Fibroblast of skin of left quadriceps (primary cell): ENCODE measurements at places on chromosomes 2 and 18.

DNA sequence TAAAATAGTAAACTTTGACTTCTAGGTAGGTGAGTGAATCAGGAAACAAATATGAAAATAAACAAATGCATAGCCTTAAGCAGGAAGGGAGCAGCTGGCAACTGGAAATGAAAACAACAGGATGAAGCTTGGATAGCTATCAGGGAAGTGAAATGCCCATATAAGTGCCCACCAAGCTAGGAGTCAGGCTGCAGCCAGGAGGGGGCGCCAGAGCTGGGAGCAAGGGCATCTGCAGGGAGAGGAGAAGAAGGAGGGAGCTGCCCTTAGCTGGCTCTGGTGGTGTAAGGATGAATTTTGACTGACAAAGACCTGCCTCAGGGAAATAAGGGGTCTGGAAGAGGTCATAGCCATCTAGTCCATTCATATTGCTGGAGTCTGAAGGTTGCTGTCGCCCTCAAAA, 298.3 kb downstream of the TDRD15 start:
- DNase-seq: no peak

DNA sequence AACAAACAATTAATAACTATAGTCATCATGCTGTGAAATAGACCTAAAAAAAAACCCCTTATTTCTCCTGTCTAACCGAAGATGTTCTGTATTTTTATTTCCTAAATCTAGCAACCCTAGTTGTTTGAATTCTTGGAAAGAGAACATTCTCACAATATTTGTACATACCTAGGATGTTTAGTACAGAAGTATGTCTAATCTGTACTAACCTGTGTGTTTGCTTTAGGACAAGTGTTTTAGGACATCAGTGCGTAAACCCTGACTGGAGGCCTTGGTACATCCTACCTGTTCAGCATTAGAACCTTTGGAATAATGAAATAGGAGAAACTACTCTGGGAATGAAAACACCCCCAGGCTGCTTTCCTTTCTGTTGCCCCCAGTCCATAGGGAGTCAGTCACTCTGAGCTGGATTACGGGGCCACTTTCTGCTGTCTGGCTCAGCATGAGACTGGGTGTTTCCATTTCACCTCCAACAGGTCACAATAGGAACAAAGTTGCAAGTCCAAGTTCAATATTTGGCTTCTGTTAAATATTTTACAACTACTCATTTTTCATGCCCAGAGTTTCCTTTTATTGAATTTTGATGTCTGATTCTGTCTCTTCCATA, 114.7 kb downstream of the MTX2 start:
- no peak for DNase-seq

- peak; percentile 91 for DNase-seq
Measured at GRCh38 chr2:65300761-65301711, 73.4 kb downstream of the ACTR2 start.

GRCh38 chr18:4870177-4870773, 326.8 kb downstream of the AKAIN1 start:
- DNase-seq: no peak

DNA sequence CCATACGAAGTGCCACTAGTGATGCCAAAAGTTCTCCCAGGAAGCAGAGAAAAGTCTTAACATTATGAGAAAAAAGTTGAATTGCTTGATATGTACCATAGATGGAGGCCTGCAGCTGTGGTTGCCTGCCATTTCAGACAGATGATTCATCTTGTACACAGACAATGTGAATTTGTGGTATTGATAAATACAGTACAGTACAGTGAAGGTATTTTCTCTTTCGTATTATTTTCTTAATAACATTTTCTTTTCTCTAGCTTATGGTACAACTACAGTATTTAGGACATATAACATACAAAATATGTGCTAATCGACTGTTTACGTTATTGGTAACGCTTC, 33.6 kb upstream of the VWC2L start:
- DNase-seq: peak; percentile 1

DNA sequence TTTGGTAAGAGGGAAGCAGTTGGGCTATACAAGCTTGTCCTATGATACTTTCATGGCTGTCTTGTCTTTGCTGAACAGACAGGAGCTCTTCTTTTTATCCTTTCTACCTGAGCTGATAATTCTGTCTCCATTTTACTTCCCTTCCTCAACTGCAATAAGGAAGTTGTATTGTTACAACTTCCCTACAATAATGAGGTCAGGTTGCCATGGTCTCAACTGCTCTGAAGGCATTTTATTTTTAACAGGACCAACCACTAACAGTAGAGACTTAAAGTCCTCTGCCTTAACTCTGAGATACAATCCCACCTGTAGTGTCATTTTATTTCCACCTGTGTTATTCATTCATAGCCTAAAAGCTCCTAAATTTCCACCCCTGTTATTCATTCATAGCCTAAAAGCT, 118.6 kb upstream of the PGAP1 start:
- no peak for DNase-seq

DNA sequence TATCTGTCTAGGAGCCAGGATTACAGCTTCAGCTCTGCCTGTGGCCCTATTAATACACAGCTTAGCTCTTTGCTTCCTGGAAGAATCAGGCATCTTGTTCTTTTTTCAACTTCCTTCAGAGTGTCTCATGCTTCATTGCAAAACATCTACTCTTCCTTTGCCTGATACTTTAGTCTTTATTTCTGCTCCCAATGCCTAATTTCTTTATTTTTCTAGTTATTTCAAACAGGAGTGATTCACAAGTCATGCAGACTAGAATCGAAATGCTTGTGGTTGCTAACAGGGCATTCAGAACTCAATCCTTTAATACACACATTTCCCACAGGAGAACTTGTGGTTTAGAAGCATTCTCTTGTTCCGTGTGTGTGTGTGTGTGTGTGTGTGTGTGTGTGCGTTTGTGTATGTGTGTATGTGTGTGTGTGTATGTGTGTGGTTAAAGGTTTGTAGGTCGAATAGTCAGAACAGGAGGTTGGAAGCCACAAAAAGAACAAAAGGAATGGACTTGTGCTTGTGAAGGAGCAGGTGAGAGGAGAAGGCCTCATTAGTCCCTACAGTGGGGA, 28.3 kb upstream of the INSIG2 start:
- peak; percentile 97 for DNase-seq

- no peak for DNase-seq
Measured at GRCh38 chr2:43559391-43560230, 36.2 kb downstream of the THADA start.

DNA sequence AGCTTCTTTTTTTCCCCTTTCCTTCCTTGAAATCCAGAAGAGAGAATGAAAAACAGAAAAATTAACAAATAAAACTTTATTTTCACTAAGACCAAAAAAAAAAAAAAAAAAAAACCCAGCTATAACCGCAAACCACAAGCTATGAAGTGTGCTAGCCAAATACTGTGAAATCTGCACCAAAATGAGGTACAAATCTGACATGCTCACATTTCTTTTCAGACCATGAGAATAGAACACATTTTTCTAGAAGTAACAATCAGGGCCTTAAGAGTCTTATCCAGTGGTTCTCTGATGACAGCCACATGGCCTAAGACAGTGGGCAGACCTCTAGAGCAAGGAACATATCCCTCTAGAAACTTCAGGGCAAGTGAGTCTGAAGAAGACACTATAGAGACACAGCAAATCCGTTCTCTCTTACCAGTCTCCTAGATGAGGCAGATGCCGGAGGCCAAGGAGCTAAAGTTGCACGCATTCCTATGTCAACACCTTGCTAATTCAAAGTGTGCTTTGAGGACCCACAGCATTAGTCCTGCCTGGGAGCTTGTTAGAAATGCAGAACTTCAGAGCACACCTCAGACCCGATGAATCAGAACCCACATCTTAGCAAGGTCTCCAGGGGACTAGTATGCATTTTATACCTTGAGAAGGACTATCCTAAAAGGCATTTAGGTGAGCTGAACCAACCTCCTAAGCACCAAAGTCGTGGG, 317.1 kb downstream of the MYCN start:
- no peak for DNase-seq

DNA sequence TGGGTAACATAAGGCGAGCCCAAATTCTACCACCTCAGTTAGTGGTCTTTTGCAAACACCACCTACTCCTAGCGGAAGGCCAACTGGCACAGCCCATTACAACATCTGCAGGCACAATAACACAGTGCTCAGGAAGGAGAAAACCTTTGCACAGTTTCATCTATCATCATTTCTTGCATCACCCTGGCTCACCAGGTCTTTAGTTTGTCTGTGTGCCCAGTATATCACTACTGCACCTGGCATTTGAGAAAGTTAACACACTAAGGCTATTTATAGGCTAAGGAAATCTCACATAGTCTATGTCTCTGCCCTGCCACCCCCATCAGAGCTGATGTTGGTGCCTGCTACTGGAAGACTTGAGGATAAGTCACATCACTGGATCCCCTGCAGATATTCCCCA, 484.0 kb downstream of the SATB2 start:
- no peak for DNase-seq

- no peak for DNase-seq
Measured at GRCh38 chr2:98355881-98356280, 9.6 kb downstream of the CNGA3 start.

DNA sequence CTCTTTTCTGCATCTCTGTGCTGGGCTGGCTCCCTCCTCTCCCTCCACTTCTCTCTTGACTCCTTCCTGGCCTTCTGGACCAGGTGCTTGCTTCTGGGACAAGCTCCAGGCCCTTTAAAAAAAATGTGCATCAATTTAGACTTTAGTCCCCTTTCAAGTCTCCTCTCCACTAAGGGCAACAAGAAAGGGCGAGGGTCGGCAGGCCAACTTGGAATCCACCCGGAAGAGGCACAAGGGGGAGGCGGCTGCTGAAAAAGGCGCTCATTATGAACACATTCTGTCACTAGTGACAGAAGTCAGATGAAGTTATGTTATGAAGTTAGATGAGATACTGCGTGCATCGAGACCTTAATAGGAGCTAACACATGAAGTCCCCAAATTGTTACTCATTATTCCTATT, 13.6 kb upstream of the RHOB start:
- no peak for DNase-seq

DNA sequence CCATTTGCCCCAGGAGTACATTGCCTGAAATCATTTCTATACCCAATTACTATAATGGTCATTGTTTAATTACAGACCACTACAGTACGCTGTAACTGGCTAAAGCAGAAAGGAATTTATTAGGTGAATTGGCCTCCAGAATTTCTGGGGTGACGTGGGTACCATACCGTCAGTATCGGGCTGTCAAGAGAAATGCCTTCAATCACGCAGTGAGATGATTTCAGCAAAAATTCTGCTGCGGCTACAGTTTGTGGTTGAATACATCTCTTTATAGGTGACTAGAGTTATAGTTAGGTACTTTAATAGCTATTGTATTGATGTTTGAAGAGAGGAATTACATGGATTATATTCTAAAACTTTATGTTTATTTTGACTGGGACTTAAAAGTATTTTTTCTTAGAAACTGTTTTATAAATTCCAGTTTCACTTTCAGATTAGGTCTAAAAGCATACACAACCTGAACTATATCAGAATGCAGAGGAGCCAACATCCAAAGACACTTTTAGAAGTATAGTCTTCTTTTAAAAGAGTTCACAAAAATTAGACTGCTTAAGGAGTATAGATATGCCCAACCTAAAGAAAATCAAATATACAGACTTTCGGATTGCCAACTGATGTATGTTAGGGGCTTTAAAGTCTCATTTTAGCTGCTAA, 128.4 kb downstream of the TTC27 start:
- no peak for DNase-seq

GRCh38 chr2:202290970-202291369, 25.4 kb downstream of the NOP58 start:
- DNase-seq: no peak

GRCh38 chr2:173496746-173497145, 142.1 kb downstream of the CDCA7 start:
- peak; percentile 69 for DNase-seq

GRCh38 chr2:177405029-177405692, 12.6 kb downstream of the AGPS start:
- no peak for DNase-seq

- DNase-seq: no peak
Measured at GRCh38 chr2:226775032-226775509, 24.5 kb downstream of the IRS1 start.

- DNase-seq: peak; percentile 84
Measured at GRCh38 chr2:173590276-173590861, 235.7 kb downstream of the CDCA7 start.

GRCh38 chr2:166499281-166499680, 5.2 kb upstream of the SCN7A start:
- DNase-seq: no peak

DNA sequence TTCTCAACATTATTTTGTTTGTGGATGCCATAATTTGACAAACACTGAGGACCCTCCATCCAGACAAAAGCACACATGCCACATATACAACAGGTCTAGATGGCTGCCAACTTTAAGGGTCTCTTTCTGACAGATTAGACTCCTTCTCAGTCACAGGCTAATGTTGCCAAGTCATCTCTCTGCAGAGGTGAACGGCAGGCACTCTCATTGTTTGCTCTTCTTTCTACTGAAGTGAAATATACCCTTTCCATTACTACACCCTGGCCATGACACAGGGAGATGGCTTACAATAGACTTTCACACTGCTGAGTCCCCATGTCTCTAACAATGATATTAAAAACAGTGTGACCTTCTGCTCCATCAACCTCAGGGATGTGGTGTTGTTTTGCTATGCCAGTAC, 47.5 kb upstream of the ZNF397 start:
- DNase-seq: no peak

GRCh38 chr2:75258620-75259019, 59.3 kb upstream of the TACR1 start:
- no peak for DNase-seq

GRCh38 chr2:217478831-217479455, 523.9 kb downstream of the TNS1 start:
- no peak for DNase-seq

DNA sequence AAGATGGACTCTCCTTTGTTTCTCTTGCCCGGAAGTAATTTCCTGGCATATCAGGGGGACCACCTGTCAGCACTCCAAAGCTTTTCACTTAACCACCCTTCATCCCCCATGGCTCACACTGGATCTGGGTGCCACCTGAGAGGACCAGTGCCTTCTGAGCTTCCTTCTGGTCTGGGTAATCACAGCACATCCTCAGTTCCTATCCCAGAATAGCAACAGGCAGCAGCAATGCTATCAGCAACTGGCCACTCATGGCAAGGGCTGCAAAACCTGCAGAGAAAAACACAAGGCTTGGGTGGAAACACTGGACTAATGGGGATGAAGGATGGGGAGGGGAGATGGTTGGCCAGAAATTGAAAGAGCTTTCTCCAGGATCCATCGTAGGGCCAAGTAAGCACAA, 59.9 kb upstream of the STPG4 start:
- no peak for DNase-seq

- no peak for DNase-seq
Measured at GRCh38 chr2:70999362-70999761, 4.7 kb upstream of the TEX261 start.

- DNase-seq: no peak
Measured at GRCh38 chr2:115543024-115543423, 1100.6 kb downstream of the DPP10 start.

- DNase-seq: no peak
Measured at GRCh38 chr2:64629875-64630274, 23.8 kb downstream of the SERTAD2 start.

GRCh38 chr2:234514099-234514498, 17.2 kb upstream of the ARL4C start:
- no peak for DNase-seq

GRCh38 chr2:26463244-26464192, 14.4 kb downstream of the OTOF start:
- no peak for DNase-seq
